Activated naive CD4-positive, alpha-beta T cell treated with anti-CD3 and anti-CD28 coated beads, Interleukin-2, amount 10 ng/mL, durations not matched to agents 7 days and 5 days (primary cell): ENCODE measurements at places on chromosomes 2 and 18.

- DNase-seq = no peak
Measured at GRCh38 chr18:80178935-80179818, 68.1 kb downstream of the PARD6G start.

GRCh38 chr2:169659320-169659719, 34.9 kb downstream of the CFAP210 start:
- DNase-seq = no peak

DNA sequence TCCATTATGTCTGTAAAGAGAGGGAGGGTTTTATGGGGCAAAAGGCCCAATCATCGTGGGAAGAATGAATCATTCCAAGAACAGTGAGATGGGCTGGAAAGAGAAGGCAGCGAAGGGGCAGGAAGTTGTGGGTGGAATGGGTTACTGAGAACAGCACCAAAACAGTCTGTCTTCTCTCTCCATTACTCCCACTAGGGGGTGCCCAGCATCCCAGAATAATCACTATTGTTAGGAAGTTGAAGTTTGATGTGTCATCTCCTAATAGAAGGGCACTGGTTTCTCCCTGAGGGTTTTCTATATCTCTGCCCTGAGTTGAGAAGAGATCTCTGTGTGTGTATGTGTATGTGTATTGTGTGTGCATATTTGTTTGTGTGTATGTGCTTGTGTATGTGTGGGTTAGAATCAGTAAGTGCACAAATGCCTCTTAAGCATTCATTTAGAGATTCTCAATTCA, 76.6 kb upstream of the MAP4K3 start:
- DNase-seq = peak; percentile 30

DNA sequence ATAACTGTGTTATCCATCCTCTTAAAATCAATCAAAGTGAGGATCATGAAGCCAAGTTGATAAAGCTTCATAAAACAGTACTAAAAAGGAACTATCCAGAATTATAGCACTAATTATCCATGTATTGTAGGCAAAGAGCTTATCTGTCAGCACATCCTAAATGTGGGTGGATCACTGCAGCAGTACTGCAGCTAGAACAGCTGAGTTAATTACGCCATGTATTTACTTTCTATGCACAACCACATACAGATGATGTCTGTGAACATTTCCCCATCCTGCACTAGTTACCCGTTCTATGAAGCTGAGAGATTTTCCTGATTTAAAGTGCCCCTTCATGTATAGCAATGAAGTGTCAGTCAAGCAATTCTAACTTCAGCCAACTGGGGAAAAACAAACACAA, 96.6 kb downstream of the RAPH1 start:
- no peak for DNase-seq

DNA sequence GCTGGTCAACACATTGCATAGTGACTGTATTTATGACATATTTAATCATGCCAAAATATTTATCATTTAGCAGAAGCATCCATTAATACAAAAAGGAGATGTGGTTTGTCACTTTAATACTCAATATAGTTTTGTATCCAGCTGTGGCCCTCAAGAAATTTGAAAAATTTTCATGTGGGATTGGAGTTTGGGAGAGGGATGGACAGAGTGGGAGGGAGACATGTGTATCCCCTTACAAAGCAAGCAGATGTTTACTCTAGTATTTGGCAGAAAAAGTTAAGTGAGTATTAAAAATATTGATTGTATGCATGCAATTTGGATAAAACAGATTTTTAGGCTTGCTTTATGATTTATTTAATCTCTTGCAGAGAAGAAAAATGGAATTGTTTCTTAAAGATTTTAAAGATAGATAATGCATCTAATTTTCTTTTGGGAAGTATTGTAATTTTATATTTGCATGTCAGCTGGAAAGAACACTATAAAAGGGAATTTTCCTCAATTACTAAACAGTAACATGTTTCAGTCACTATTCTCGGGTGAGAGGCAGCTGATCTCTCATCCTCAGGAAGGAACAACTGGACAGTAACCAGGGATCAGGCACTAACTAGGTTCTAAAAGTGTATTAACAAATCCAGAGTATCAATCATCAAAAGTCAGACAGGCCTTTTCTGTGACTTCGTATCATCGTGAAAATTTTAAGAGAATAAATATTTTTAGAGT, 1184.7 kb upstream of the NXPH2 start:
- DNase-seq = no peak

DNA sequence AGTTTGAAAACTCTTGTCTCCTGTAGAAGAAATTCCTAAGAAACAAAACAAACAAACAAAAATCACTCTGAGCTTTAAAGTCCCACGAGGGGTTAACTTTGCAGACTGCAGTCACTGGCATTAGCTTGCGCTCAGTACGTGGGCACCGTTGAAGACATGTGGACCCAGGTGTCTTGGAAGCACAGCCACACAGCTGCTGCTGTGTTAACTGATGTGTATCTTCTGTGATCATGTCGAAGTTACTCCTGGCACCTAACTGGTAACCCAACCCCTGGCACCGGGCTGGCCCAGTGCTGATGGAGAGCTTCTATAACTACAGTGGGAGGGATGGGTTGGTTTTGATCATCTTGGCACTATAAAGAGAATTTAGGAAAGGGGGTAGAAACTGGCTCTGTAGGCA, 51.6 kb upstream of the FHL2 start:
- no peak for DNase-seq

DNA sequence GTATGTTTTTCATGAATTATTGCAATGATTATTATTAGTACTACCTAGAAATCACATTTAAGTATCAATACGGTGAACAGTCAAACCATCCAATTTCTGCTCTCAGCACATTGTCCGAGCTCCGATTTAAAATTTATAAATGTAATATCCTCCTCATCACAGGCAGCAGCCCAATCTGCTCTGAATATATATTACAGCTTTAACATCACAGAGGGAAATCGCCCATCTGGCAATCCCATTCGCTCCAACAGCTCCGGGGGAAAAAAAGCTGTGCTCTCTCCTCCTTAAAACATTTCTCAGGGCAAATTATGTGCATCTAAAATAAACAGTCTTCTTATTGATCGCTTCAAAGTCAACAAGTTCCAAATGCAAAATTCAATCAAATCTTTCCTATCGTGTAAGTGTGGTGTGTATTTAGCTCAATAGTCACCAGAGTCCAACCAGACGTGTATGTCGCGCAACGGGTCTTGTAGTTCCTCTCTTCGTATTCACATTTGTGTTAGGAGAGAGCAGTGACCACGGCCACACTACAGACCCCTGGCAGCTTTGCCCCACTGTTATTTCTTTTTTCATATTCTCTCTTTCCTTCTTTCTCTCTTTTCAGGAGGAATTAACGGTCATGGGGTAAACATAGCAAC, 2.4 kb downstream of the FIGN start:
- DNase-seq = no peak

- no peak for DNase-seq
Measured at GRCh38 chr2:124589971-124590370, 564.9 kb downstream of the CNTNAP5 start.

DNA sequence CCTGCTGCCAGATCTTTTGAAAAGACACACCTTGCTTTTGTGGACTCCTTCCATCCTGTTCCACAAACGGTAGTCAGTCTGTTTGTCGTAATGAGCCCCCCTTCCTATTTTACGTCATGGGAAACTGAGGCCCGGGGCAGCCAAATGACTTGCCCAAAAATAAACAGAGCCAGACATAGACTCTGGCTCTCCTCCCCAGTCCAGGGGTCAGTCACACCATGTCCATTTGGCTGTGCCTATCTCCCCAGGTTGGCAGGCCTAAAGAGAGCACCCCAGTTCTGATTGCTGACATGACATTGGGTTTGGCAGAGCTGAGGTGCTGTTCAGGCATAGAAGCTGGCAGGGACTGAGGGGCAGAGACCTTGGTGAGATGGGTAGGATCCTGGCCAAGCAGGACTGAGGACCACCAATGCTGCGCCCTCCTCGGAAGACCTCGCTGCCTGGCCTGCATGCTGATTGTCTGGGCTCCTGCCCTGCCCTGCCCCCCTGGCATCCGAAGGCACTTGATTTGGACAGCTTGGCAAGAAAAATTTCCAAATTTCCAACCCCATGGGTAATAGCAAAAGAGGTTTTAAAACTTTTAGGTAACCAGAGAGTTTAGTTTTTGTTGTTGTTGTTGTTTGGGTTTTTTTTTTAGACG, 335.4 kb downstream of the DYSF start:
- no peak for DNase-seq

GRCh38 chr2:211649331-211649730, 889.3 kb downstream of the ERBB4 start:
- no peak for DNase-seq

- no peak for DNase-seq
Measured at GRCh38 chr18:29012364-29012763, 835.4 kb upstream of the CDH2 start.

DNA sequence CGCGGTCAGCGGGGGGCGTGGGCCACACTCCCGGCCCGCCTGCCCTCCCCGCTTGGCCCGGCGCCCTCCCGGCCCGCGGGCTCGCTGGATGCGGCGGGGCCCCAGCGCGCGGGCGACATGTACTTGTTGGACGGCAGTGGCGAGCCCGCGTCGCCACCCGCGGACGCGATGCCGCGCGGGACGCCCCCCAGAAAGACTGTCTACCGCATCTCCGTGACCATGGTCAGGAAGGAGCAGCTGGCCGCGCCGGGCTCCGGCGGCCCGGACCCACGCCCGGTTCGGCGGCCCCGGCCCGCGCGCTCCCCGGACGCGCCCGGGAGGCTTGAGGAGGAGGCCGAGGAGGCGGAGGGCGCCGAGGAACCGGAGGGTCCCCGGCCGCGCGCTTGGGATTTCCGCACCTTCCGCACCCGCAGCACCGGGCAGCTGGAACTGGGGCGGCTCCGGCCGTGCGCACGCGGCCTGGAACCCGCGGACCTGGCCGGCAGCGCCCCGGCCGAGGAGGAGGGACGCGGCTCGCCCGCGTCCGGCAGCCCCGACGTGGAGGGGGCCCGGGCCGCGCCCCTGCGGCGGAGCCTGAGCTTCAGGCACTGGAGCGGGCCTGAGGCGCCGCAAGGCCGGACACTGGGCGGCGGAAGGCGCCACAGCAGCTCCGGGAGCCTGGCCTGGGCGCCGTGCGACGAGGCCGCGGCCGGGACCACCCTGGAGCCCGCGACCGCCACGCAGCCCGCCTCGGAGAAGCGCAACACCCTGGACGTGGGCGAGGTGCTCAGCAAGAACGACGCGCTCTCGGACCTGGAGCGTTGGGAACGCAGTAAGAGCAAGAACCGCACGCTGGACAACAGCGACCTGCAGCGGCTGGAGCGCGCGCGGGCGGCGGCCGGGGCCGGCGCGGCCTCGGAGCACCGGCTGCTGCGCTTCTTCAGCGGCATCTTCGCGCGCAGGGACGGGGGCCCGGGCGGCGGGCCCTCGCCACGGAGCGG, 176.4 kb downstream of the AGAP1 start:
- no peak for DNase-seq

- no peak for DNase-seq
Measured at GRCh38 chr2:16256601-16257321, 316.4 kb downstream of the MYCN start.

DNA sequence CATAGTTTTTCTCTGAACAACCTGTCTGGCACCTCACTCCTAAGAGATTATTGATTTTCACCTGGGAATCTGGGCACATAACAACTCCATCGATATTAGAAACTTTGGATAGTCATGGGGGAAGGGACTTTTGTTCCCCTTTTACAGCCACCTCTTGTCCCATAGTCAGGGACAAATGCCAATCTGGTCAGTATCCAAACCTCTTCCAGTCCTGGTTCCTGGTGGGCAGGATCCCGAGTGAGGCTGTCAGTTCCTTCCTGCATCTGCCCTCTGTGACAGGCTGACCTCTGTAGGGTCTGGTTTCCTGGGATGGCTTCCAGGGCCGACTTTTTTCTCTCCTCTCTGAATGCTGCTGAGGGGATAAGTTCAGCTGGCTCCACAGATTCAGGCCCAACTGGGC, 11.0 kb downstream of the KIF5C start:
- no peak for DNase-seq

DNA sequence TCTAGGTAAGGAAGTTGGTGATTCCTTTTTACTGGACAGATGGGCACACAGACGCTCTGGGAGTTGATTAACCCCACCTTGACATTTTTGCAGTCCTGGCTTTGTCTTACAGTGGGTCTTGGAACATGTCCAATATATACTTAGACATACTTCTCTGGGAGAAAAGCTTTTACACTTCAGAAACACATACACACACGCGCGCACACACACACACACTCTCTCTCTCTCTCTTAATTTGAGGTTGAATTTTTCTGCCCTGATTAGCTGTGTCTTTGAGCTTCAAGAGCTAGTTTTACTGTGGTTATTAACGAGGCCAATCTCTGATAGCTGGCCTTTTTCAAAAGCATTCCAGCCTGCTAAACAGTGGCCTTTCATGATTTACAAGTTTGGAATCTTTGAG, 215.0 kb downstream of the MYCN start:
- no peak for DNase-seq

DNA sequence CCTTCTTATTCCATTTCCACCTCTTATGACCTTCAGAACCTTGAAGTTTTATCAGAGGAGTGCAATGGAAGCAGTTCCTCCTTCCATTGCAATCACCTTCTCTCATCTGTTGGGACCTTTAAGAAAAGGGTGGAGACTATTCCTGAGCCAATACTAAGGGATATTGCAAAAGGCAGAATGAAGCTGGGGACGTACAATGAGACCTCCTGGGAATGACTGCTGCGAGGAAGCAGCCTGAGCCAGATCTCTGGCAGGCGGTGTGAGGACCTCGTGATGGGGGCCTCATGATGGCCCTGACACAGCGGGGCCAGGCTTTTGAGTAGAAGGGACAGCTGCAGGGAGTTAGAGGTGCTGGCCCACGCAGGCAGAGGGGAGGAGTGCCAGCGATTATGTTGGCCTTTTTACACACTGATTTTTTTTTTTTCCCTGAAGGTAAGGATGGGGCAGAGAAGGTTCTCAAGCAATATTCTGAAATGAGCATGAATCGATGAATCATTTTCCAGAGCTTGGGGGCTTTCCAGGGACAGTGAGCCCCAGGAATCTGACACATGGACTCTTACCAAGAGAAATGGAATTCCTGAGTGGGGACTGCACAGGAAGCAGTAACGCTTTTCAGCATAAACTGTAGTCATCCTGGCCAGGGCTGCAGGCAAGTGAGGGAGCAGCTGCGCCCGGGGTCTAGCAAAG, 40.0 kb upstream of the LAPTM4A start:
- DNase-seq = no peak

DNA sequence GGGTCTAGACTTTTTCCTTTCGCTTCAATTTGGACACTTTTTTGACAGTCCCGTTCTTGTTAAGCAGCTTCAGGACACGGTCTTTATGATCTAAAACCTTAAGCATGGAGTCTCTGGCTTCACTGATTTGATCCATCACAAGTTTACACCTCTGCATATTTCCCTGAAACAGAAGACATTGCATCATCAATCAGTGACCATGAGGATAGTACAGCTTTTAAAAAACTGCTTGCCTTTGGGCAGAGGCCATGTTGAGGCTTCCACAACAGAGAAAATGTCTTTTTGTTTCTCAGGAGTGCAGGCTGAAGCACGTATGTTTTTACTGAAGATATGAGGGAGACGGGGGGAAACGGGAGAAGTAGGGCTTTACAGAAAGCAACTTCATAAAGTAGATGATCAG, 56.2 kb upstream of the AMMECR1L start:
- DNase-seq = no peak

GRCh38 chr2:191291471-191291870, 46.3 kb downstream of the MYO1B start:
- DNase-seq = no peak

- no peak for DNase-seq
Measured at GRCh38 chr18:46615720-46616119, 41.3 kb downstream of the LOXHD1 start.
